ENCODE measurements at places on chromosomes 11 and 22. TPM values are rescaled to one million over a fixed set of nuclear protein-coding genes. Genes with fewer than 3 reads are reported as not detected.

Gene GP1BB
- not detected for total RNA-seq

Gene OR52H1
- not detected for total RNA-seq

GRCh38 chr11:128596250-128596649, 8.9 kb upstream of the ETS1 start:
- H3K27ac ChIP-seq = no peak overlapping the region
- H3K36me3 ChIP-seq = no peaks in the 10 kb centered on the region
- no peaks in the 10 kb centered on the region for H3K27me3 ChIP-seq
- H3K4me1 ChIP-seq = peaks cover 20% of the 10 kb centered on the region
- no peak overlapping the region for H3K4me3 ChIP-seq

- no peak for DNase-seq
- H3K4me1 ChIP-seq = no peaks in the 10 kb centered on the region
- H3K36me3 ChIP-seq = peaks cover 3% of the 10 kb centered on the region
Observed at GRCh38 chr22:38652859-38653258, 3.3 kb downstream of the FAM227A start.

DNA sequence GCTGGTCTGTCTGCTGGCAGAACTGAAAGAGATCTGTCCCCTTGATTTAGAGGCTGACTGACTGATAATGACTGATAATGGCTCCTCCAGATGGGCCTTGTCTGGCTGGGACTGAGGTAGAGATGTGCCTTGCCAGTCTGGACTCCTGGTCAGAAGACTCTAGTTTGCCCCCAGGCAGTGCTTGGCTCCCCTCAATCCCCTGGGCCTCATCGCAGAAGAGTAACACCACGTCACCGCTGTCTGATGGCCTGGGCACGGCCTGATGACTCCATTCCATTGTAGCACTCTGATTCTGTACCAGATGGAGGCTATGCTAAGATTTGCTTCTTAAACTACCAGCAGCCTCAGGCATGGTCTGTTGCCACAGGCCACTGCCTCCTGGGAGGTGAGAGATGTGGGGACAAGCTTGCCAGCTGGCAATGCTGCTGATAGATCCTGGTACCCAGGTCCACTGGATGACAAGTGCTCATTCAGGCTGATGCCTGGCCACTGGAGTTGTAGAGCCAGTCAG, 19.1 kb downstream of the CYB5R2 start:
- H3K4me1 ChIP-seq = no peaks in the 10 kb centered on the region
- H3K36me3 ChIP-seq = no peaks in the 10 kb centered on the region
- H3K27ac ChIP-seq = no peak overlapping the region
- H3K27me3 ChIP-seq = no peaks in the 10 kb centered on the region
- H3K4me3 ChIP-seq = no peak overlapping the region
- no peak for DNase-seq

DNA sequence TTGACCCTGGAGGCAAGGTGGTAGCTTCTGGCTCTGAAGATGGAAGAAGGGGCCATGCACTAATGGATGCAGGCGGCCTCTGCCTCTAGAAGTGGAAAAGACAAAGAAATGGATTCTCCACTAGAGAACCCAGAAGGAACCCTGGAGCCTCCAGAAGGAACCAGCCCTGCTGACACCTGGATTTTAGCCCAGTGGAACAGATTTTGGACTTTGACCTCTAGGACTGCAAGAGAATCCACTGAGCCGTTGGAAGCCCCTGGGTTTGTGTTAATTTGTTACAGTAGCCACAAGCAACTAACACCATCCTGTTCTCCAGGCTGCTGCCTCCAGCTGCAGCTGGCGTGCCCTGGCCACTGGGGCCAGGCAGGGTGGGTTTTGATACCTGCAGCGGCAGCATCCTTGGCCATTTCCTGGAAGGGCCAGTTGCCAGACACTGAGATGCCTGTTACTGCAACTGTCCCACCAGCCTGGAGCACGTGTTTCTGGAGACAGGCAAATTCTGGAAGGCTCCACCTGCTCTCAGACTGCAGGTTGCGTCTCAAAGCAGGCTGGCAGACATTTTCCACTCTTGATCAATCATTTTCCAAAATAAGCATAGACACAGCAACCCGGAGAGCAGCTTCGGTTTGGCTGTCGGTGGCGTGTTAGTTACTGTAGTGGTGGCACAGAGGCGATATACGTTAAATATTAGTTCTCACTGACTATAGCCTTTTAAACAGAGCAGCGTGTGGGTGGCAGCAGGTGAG, 76.8 kb upstream of the PARVG start:
- no peaks in the 10 kb centered on the region for H3K27me3 ChIP-seq
- DNase-seq = no peak

GRCh38 chr11:117799634-117800033, 2.6 kb upstream of the DSCAML1 start:
- H3K27me3 ChIP-seq = peaks cover 42% of the 10 kb centered on the region
- peaks cover 6% of the 10 kb centered on the region for H3K4me1 ChIP-seq
- H3K4me3 ChIP-seq = no peak overlapping the region

Data from H1 (cell line).